ENCODE measurements at places on chromosomes 6 and 20.
A peak's percentile ranks its signal among the peaks of the same experiment; 100 is the strongest.

DNA sequence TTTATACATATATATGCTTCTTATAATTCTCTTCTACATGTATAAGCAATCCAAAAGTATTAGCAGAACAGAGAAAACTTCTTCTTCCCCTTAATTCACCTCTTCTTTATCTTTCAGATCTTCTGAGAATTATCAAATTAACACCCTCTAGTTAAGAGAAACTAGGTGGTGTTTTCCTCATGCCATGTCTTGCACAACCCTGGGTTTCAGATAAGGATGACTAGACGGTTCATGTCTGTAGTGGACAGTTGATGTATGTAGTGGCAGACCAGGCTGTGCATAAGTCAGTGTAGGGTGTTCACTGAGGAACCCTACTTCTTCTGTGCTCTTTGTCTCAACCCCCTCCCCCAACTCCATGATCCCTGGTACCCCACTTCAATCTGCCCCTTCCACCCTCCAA lies 187.3 kb downstream of the SAMD5 start:
- no peak for DNase-seq

DNA sequence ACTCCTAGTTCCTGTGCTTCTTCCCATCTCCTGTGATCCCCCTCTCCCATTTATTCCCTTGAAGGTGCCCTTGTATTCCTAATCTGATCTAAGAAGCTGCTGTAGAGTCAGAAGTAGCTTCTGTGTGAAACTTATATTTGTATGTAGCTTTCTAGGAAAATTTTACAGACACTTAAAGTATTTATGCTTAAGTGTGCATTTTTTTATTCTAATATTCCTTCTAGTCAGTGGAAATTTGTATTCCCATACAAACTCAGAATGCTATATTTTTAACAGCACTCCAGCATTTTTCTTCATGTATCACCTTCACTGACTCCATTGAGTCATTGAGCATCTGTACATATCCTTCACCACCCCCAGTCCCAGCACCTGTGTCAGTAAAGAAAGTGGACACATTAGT lies 12.7 kb downstream of the ZKSCAN8 start:
- no peak for DNase-seq

DNA sequence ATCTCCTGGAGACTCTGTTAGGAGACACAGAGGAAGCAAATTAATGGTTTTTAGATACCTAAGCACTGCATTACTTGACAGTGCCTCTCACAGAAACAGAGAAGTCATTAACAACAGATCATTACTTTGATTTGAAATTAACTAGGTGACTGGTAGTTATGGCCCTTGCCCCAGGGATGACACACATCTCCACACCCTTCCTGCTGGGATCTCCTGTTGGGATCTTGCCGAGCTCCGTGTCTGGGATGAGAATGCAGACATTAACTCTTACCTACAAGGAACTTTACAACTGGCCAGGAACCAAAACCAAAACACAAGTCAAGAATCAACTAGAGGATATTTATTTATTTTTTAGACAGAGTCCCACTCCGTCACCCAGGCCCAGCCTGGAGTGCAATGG lies 2.2 kb upstream of the PRELID3B start:
- DNase-seq: no peak

DNA sequence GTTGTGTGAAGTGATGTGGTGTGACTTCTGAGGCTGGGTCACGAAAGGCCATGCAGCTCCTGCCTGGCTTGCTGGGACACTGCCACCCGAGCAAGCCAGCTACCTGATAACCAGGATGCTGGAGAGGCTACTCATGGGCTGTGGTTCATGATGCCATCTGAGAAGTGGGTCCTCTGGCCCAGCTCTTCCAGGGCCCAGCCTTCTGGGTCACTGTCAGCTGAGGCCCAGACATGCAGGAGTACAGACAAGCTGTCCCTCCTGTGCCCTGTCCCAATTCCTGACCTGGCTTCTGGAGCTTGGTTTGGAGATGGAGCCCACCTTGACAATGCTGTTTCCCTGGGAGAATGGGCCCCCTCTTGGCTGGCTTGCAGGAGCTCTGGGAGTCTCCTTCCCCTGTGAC lies 87.0 kb downstream of the DHX35 start:
- DNase-seq: no peak

GRCh38 chr20:23147647-23147963 lies 61.5 kb upstream of the CD93 start:
- DNase-seq: no peak

- no peak for DNase-seq
These were observed 195.0 kb upstream of the CEP162 start for GRCh38 chr6:84422380-84422968.

DNA sequence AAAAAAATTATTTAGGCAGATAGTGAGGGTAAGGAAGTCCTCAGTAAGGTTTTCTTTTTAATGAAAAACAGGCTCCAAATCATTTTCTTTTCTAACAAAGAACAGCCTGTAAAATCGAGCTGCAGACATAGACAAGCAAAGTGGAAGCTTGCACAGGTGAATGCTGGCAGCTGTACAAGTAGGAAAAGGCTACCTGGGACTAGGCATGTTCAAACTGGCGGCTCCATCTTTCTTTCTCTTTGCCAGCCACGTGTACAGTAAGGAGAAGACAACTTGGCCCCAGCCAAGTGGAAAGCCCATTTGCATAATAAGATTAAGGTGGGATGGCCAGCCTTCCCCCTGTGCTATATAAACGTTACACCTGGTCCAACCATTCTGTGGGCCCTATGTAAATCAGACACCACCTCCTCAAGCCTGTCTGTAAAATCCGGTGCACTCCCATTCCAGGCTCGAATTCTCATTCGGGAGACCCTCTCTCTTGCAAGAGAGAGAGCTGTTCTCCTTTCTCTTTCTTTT lies 27.0 kb upstream of the SLC2A12 start:
- DNase-seq: no peak

DNA sequence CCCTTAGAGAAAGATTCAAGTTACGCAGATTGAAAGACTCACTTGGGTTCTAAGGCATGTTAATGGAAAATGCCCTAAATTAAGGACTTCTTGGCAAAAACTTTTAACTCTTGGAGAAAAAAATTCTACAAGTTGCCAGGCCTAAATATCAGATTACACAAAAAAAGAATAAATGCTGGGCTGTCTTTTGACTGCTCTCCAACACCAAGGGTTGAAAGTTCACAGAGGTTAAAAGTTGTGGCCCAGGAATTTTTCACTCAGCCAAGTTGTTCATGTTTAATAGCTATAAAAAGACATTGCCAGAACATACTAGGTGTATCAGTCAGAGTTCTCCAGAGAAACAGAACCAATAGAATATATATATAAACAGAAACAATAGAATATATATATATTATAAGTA lies 268.4 kb upstream of the PRND start:
- no peak for DNase-seq

DNA sequence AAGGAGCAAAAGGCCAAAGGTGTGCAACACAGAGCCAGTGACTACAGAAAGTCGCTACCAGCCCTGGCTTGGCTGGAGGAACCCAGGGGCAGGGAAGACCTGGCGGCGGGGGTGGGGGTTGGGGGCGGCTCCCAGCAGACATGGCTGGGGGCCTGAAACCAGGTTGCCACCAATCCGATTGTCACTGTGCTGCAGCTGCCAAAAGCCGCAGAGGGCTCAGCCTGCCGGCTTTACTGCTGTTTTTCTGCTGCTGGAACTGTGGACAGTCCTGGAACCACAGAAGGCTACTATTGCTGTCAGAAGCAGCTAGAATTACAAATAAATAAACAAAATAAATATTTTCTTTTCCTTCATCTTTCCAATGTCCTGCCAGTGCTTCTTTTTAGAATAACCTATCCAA lies 25.7 kb upstream of the OGFRL1 start:
- DNase-seq: peak; percentile 19
